CD4-positive, alpha-beta T cell treated with Interleukin-6 at 100 ng/mL for 8 hours (primary cell): ENCODE measurements at places on chromosomes 11 and 22.
A peak's percentile ranks its signal among the peaks of the same experiment; 100 is the strongest.

- no peak for DNase-seq
These were observed 840.3 kb downstream of the OPCML start for GRCh38 chr11:132691848-132692550.

GRCh38 chr11:73453562-73453961, 77.4 kb downstream of the RELT start:
- DNase-seq = no peak

GRCh38 chr11:19679952-19680828, 32.4 kb upstream of the NAV2 start:
- no peak for DNase-seq

DNA sequence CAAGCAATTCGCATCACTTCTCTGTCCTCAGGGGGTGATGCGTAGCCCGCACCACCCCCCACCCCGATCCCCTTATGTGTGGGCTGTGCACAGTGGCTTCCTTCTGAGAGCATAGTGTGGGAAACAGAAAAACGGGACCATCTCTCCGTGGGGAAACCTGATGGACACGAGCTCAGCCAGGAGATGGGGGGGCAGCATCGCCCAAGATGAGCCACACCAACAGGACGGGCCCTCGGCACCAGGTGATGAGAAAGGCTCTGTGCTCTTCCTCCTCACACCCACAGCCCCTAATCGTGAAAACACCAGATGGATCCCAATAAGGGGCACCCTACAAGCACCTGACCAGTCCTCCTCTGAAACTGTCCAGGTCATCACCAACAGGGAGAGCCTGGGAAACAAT, 153.6 kb downstream of the SHANK2 start:
- DNase-seq = no peak

DNA sequence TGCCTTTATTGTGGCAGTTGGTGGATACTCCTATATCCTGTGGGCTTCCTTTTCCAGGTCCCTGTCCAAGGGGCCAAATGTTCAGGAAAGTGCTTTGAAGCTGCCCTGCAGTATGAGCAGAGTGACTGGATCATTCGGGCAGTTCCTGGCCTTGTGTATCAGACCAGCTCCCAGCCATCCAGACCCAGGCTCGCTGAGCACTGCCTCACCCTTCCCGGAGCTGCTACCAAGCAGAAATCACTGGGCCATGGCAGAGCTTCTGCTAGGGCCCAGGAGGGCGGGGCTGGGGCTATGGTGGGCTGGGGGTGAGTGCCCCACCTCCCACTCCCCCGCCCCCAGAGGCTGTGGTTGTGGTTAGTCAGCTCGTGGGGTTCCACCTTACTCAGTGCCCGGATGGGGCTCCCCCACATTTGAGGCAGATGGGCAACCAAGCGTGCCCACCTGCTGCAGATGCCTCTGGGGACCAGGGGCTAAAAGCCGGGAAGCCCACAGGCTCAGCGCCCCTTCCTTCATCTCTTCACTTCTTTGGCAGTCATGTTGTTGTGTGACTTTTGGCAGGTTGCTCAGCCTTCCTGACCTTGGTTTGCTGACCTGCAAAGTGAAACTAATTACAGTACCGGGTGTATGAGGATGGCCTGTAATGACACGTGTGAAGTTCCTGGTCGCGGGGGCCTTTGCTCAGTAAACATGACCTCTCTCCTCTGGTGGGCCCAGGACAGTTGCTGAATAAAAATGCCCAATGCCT, 2.1 kb upstream of the LRRC32 start:
- peak; percentile 24 for DNase-seq

DNA sequence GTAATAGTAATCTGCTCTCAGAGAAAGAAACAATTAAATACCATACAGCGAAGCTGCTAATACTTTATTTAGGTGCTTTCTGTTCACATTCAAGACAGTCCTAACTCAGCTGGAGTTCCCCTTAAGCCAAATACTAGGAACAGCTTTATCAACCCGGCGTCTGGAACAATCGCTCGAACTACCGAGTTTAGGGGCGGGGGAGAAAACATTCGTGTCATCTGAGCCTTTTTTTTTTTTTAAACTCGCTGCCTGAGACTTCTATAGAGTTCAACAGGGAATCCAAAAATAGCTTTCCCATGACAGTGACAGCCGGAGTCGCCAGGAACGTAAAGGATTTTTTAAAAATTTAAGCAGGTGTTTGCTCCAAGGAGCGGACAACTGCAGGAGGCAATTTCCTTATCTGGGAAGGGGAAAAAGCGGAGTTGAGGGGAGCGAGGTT, 852 bp downstream of the TRAF6 start:
- peak; percentile 7 for DNase-seq

DNA sequence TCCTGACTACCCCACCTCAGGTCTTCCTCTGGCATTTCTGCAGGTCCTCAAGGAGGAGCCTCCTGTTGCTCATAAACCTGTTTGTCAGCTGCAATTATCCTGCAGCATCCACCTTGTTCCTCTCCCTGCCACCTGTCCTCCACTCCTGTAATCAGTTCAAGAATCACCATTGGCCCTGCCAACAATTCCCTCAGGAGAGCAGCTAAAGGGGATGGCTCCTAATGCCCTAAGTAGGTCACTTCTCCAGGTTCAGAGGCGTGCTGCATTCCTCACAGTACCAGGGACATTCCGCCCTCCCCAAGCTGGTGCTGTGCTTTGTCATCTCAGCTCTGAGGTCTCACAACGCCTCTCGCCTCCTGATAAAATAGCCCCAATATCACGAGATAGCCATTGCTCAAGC, 2.1 kb downstream of the CLDN25 start:
- no peak for DNase-seq

- DNase-seq = no peak
These were observed 158.8 kb upstream of the PGR start for GRCh38 chr11:101288392-101288791.

DNA sequence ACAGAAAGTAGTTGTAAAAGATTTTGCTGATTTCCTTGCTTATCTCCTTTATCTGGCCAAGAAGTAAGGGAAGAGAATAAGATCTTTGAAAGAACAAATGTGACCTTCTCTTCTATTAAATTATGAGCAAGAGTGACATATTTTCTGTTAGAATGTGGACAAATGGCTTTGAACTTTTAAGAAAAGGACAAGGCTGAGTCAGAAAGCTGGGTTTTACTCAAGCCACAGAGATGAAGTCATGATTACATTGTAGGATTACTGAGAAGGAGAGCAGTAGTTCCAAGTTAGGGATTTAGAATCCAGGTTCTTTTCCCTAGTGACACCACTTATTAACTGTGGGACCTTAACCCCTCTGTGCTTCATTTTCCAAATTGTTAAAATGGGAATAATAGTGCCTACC, 13.5 kb downstream of the CCDC90B start:
- DNase-seq = no peak

DNA sequence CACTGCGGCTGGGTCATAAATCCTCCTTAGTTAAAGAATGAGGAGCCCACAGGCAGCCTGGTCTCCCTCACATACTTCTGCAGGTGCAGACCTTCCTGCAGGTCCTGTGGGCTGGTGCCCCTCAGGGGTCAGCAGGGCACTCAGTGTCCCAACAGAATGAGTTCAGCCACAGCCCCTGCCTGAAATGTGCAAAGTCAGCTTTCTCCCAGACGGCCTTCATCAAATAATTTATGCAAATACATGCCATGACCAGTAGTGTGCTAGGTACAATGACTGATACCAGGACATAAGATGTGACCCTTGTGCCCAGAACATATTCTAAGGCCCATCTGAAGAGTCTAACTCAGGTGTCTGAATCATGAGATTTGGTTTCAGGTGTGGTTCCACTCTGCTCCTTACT, 703.4 kb downstream of the TBC1D22A start:
- DNase-seq = no peak

DNA sequence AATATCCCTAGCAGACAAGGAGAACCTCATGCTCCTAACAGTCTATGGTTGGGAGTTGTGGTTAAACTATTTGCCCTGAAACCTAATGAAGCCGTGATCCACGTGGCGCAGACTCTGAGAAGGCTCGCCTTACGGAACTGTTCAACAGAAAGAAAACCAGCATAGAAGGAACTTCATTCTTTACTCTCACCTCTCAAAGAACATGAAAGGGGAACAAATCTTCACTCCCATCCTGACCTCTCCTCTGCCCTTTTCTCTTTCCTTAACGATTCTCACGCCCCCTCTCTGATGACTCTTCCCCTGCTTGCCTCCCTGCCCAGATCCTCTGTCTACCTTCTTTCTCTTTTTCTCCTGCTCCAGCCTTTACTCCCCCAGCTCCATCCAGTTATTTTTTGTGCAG, 54.2 kb downstream of the IRAG1 start:
- no peak for DNase-seq

GRCh38 chr11:57513452-57513795, 2.1 kb downstream of the SLC43A1 start:
- DNase-seq = no peak

GRCh38 chr11:518463-519202, 11.6 kb upstream of the RNH1 start:
- DNase-seq = peak; percentile 82

DNA sequence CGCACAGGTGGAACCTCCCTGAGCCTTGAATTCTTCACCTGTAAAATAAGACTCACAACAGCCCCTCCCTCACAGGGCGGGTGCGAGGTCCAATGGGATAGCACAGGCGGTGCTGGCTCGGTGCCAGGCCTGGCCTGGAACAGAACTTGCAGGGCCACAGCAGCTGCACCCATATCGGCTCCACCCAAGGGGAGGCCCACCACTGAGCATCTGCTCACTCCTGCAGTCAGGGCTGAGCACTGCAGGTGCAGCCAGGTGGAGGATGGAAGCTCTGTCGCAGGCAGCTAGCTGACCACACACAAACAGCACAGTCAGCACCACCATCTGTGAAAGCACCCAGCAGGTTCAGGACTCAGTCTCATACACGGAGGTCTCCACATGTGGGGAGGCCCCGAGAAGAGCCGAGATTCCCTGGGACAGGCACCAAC, 19.6 kb downstream of the VPS37C start:
- DNase-seq = no peak

- peak; percentile 59 for DNase-seq
These were observed 4.6 kb upstream of the GALR3 start for GRCh38 chr22:37818409-37819104.

DNA sequence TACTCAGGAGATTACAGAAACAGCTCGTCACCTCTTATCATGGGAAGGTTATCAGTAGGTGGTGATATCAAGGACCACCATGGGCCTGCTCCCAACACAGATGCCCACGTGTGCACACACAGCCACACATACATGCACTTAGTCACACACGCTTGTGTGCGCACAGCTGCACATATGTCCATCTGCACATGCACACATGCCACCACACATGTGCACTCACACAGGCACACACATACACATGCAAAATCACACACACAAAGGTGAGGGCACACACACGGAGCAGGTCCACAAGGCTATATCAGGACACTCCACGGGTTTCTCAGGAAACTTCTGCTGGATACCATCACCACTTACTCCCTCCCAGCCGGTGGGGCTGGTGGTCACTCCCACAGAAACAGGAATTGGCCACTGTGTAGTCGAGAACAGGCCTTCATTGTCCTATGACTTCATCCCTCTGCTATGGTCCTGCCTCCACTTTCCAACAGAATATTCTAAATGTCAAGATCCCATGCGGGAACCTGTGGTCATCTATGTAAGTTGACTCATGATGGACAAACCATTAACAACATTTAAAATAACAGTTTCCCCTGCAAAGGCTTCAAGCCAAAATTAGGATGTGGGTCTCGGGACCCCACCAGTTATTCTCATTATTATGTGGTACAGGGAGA, 2.2 kb downstream of the C11orf24 start:
- no peak for DNase-seq

- no peak for DNase-seq
These were observed 35.7 kb downstream of the SIK3 start for GRCh38 chr11:117062498-117062897.

GRCh38 chr22:33209930-33210784, 152.0 kb upstream of the SYN3 start:
- DNase-seq = no peak

DNA sequence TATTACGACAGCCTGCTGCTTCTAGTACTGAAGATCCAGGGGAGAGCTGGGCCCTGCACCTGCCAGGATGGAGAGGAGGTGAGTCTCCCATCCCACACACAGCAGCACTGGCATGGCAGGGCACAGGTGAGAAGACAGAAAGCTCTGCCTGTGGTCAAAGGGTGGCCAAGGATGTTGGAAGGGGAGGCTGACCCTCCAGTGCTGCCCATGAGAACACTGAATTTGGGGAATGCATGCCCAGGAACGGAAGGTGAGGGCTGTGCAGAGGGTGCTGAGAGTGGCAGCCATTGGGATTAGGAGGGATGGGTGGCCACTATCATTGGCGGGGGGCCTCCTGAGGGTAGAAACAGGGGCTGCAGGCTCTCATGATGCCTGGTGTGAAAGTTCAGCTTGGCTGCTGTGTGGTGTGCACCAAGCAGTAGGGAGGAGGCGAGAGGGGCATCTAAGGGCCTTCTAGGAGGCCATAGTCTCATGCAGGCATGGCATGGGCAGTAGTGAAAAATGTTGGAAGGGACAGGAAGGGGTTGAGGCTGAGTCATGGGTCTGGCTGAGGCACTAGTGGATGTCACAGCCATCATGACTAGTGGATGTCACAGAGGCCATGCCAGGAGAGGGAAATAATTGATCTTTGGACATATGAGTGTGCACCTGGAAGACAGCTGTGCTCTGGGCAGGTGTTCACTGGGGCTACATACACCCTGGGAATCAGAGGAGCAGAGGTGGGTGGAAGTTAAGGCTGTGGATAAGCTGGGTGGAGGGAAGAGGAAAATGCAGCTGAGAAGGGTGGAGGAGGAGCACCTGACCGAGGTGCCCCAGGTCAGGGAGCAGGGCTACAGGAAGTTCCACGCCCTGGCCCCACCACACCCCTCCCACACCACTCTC, 2.5 kb upstream of the LRRC74B start:
- DNase-seq = no peak

DNA sequence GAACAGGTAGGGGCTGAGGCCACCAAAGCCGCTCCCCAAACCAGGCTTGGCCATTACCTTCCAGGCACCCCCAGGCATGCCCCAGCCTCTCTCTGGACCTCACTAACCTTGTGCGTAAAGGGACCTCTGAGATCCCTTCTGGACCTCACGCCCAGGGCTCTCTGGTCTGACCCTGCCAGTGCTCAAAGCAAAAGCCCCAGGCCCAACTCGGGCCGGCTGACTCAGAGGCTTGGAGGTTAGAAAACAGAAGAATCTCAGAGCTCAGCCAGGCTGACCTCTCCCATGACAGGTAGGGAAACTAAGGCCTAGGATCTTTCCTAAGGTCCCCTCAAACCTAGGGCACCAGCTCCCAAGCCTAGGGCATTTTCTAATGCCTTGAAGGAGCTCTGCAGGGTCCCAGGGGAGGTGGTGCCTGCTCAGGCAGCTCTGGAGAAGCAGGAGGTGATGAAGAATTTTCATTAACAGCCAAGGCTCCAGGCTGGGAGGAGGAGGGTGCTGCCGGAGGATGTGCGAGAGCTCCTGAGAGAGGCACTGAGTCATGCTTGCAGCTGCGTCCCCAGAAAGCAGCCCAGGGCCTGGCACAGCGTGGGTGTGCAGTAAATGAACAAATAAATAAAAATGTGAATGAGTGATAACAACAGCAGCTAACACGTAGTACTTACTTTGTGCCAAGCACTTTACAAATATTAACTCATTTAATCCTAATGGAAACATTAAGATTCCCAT, 25.6 kb downstream of the ARRB1 start:
- DNase-seq = no peak
